ENCODE measurements at places on chromosomes 3 and 15.

GRCh38 chr3:32276279-32276841, 37.9 kb downstream of the CMTM8 start:
- no peak for DNase-seq

GRCh38 chr3:101735833-101736232, 11.4 kb downstream of the CEP97 start:
- DNase-seq = no peak

DNA sequence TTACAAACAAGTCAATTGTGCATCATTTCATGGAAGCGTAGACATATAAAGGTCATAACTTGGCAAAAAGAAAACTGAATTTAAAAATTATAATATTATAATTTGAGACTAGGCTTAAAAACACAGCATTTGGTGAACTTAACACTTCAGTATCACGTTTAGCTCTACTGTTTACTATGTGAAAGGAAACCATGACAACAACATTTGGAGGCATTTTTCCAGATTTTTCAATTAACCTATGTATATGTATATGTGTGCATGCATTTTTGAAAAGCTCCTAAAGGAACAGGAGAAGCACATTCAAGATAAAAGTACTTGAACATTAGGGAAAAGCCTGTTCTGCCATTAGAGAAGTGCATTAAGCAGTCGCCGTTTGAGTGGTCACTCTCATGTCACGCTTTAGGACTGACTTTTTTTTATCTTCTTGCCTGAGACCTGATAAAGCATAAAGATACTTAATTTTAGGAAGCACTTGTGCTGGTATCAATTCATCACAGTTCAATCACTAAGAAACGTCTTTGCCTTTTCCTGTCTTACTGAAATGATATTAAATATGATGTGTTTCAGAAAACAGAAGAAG, 156.0 kb downstream of the NAALADL2 start:
- no peak for DNase-seq

DNA sequence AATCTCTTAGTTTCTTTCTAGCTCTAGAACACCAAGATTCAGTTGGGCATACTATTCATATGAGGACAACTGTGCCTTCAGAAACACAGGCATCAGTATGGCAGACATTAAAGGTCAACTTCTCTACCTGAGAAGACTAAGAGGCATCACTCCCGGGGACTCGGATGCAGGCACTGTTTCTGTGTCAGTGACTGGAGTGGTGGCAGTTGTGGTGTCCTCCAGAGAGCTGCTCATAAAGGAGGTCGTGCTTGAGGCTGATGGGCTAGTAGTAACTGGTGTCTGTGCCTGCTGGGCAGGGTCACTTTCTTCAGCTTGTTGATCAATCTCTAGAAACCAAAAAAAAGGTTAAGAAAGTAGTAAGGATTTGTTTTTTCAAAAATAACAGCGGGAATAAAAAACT, 75.2 kb downstream of the FBXL22 start:
- DNase-seq = no peak
